ENCODE measurements at places on chromosomes 12 and 14.

GRCh38 chr14:55706365-55706684 is 126.3 kb downstream of the KTN1 start:
- no peak for DNase-seq

- peak; percentile 95 for DNase-seq
These were observed 4.2 kb upstream of the BAZ2A start for GRCh38 chr12:56634242-56634836.

DNA sequence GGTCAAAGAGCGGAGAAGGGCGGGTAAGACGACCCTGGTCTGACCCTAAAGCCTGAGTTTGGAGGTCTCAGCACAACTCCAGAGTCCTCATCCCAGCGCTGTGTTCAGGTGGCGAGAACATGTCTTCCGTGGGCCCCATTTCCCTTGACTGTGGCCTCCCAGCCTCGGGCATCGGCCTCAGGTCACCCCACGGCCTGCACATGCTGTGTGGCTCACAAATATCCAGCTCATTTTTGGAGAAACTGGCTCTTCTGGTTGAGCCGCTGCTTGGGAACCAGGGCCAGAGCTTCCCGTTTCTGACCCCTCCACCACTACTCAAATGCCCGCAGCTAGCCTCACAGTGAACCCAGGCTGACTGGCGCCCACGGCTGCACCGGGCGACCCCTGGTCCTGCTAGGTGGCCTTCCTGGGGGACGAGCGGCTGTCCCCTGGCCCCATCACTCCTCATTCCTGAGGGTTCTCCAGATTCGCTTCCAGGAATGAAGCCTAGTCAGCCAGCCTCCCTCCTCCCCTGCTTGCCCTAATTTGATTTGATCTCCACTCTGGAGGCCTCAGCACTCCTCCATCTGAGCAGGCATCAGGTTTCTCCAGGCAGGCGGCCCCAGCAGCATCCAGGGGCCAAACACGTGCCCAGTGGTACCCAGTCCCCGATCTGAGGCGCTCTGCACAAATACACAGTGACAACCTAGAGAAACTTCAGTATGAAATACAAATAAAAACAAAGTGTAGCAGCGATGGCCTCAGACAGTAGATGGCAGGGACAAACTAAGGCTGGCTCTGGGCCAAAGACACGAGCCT is 4.7 kb downstream of the P2RX2 start:
- DNase-seq = no peak

DNA sequence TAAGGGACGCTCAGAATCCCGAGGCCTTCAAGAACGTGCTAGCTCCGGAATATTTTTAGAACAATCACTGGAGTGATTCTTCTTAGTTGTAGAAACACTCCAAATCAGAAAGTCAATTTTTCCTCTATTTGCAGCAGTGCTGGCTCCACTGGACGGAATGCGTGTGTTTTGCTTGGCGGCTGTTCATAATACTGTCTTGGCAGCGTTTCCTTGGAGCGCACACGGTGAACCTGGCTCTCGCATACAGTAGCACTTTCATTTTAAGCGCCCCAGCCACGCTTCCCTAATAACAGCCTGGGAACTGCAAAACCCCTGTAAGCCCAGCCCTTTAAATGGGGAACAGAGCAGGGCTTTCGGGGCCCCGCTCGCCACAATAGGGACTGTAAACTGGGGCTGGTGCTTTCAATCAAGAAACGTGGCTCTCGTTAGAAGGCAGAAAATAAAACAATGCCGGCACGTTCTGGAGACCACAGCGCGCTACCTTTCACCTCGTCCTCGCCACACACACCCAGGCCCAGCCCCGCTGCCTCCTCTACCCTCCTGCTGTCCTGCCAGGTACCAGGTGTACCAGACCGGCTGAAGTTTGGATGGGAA is 79.9 kb downstream of the BCL11B start:
- no peak for DNase-seq

DNA sequence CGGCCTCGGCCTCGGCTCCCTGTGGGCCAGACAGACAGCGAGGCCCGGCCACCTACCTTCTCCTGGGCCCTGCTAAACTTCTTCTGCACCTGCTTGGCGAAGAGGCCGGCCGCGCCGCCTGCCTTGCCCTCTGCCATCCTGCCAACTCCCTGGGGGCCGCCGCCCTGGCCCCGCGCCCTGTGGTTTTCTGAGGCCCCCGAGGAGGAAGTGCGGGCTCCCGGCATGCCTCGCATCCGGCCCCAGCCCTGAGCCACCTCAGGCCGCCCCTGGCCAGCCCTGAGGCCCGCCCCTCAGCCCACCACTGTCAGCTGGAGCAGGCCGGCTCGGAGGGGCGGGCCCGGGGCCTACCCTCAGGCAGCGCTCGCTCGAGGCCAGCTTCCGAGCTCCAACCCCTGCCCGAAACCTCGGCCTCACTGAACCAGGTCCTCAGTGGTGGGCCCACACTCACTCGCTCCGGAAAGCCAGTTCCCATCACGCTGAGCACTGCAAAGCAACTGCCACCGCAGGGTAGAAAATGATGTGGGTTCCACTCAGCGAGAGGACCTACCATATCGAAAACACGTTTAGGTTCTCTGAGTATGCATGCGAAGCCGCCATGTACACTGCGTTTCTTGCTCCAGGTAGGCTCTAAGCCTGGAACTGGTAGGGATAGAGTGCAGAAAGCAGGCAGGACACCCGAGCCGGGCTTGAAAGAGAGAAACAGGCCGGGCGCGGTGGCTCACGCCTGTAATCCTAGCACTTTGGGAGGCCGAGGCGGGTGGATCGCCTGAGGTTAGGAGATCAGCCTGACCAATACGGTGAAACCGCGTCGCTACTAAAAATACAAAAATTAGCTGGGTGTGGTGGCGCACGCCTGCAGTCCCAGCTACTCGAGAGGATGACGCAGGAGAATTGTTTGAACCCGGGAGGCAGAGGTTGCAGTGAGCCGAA is at the start of gene BIN2:
TSS of gene BIN2 (minus strand) at position 209 of the 930 bp plus-strand sequence. CDS start at position 137, 72 bp downstream.
- DNase-seq = no peak

DNA sequence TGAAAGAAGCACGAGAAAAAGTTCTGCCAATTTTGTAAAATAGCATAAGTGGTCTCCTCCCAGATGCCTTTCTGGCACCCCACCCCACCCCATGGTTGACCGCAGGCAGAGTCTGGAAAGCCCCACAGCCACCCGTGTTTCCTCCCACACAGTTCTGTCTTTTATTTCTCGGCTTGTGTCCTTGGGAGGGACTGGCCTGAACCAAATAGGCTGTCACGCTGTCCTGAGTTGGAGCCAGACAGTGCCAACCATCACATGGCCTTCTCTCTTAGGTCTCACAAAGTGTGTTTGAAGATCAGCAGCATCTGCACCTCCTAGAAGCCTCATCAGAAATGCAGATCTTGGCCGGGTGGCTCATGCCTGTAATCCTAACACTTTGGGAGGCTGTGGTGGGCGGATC is 10.2 kb upstream of the LTA4H start:
- no peak for DNase-seq

GRCh38 chr12:124551268-124552144 is 15.9 kb downstream of the NCOR2 start:
- peak; percentile 83 for DNase-seq

DNA sequence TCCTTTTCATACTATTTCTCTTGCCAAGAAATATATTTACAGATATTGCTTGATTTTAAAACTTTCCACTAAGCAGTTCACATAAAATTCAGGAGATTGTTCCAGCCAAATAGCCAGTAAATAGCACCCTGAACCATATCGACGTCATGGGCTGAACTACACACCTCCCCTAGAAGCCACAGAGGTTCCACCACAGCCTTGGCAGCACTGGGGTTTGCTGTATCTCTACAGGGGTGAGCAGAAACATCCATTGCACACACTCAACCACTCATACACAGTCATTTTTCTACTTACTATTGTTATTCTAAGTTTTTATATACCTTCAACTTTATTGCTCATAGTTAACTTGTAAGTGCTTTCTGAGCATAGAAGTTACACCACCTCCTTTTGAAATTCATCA is 8.1 kb upstream of the EIF2S3B start:
- DNase-seq = no peak

DNA sequence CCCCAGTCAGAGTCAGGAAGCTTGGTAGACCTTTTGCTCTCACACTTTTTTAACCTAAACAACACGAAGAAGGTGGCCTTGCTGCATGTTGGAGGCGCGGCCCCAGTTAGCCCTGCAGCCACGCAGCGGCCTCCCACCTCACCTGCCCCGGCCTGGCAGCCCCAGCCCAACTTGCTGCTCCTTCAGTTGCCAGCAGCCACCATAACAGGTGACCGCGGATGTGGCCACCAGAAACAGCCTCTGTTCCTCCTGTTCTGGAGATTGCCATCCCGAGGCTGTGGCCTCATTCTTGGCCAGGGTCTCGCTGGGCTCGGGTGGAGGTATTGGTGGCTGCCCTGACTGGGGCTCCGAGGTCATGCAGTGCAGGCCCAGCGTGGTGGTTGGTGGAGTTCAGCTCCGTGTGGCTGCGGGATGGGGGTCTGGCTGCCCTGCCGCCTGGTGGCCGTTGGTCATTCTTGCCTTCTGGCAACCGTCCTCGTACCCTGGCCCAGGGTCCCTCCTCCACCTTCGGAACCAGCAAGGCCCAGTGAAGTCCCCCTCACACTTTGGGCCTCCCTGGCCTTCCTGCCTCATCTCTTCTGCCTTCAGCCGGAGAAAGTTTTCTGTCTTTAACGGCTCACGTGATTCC is 20.7 kb upstream of the TEX22 start:
- DNase-seq = peak; percentile 54
